ENCODE measurements at places on chromosomes 2 and 18. TPM values are rescaled to one million over a fixed set of nuclear protein-coding genes. Genes with fewer than 3 reads are reported as not detected.

IL18R1 gene
- total RNA-seq: not detected

MC4R gene
- total RNA-seq: not detected

AKAIN1 gene
- not detected for total RNA-seq

MAP3K19 gene
- total RNA-seq: not detected

IRS1 gene
- 27.9 TPM for total RNA-seq

GALR1 gene
- total RNA-seq: not detected

DNA sequence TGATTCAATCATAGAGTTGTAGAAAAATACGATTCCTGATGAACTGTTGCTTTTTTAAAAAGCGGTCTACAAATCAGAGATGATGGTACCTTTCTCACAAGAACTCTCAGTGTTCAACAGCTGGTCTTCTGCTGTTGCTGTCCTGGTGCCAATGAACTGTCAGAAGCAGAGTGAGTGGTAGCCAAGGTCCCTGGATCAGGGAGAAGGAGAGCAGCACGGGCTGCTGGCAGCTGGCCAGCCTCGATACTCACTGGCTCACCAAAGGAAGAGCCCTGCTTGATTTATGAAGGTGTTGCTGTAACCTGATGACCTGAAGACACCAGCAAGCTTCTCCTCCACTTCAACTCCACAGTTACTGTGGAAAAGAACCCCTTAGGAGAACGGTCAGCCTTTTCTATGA lies 300.8 kb upstream of the SOX11 start:
- no peak for DNase-seq

DNA sequence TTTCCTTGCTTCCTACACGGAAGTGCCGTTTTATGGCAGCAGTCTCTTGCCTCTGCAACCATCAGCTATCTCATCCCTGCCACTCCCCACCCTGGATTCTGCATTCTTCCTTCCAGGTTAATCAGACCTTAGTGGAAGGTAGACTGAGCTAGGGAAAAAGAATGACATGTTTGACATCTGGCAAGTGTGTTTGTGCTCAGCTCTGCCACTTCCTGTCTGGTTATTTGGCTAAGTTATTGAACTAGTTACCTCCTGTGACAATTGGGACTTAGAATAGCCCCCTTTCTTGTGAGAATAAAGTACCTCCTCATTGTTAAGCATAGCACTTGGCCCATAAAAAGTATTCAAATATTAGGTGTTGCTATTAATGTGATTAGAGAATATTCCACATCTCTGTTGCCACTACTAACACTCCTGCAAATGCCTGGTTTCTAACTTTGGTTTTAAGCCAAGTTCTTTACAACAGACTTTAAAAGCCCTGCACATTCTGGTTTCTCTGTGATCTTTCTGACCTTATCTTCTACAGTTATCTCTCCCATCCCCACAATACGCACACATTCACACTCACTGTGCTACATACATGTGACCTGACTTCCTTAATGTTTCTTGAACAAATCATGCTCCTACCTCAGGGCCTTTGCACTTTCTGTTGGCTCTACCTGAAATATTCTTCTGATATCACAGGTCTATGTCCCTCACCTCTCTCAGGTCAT lies 10.8 kb upstream of the MAPRE2 start:
- peak; percentile 35 for DNase-seq

GRCh38 chr2:27573452-27573851 lies 9.4 kb upstream of the ZNF512 start:
- DNase-seq: no peak

- DNase-seq: no peak
Measured at GRCh38 chr18:48569139-48569914, 30.5 kb downstream of the CTIF start.

- no peak for DNase-seq
Measured at GRCh38 chr18:48723837-48724236, 185.0 kb downstream of the CTIF start.

GRCh38 chr18:44837482-44838180 lies 156.9 kb downstream of the SETBP1 start:
- no peak for DNase-seq

DNA sequence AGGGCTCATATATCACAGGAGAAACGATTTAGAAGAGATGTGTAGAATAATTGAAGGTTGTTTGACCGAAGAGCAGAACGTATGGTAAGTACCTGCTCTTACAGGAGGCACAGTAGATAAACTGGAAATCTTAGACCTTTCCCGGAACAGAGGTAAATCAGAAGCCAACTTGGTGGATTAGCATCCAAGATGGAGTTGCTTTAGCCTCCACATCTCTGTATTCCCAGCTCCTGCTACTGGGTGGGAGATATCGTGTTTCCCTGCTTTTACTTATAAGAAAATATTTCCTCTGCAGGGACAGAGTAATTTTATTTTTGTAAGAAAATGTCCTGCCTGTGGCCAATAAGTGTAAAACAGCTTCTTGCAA lies 164.5 kb downstream of the SLC39A10 start:
- no peak for DNase-seq

Measured in Caco-2 (cell line).